ENCODE measurements at places on chromosomes 2 and 18.

DNA sequence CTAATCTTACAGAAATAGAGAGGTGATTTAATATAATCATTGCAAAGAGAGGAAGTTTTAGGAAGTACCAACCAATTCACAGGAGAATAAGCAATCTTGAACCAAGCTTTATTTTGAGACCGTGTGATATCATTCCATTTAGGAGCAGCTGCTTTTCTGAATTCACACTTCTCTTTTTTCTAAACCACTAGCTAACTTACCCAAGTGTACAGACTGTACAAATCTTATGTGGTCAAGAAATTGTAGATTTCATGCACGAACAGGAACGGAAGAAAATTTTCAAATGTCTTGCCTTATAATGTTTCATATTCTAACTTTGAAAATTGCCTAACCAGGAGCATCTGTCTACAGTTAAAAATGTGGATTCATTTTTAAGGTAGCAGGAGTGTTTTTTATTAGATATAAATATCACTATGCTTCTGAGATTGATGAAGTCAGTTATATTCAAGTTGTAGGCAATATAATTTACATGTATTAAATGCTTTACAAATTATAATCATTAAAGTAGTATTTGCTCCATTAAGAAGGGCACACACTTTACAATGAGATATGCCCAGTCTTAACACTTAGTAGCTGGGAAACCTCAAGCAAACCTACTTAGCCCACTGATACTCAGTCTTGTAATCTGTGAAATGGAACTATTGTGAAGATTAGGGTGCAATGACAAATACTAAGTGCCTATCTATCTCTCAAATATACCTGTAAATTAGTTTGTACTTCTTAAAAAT is 302.2 kb upstream of the STON1 start:
- no peak for DNase-seq

DNA sequence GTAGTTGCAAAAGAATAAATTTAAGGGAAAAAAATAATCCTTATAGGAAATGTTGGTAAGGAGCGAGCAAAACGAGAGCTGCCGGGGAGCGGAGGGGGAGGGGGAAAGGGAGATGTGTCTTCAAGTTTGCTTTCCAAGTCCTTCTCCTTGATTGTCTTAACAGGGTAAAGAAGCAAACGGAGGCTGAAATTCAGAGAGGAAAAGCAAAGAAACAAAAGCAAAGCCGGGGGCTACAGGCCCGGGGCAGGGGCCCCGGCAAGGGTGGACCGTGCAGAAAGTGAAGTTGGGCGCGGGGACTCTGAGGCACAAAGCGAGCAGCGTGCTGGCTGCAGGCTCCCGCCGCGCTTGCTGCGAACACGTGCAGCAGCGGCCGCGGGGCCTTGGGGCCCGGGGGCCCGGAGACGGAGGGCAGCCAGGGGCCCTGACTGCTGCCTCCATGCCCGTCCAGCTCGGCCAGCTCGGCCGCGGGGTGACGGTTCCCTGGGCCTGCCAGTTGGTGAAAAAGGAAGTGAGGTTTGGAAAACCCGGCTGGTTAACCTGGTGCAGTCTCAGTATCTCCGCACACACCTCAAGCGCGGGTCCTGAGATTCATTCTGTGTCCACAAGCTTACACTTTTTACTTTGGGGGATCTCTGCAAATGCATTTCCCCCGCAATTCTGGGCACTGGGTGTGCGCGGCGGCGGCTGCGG is 4.1 kb downstream of the BCL11A start:
- DNase-seq, result no peak

DNA sequence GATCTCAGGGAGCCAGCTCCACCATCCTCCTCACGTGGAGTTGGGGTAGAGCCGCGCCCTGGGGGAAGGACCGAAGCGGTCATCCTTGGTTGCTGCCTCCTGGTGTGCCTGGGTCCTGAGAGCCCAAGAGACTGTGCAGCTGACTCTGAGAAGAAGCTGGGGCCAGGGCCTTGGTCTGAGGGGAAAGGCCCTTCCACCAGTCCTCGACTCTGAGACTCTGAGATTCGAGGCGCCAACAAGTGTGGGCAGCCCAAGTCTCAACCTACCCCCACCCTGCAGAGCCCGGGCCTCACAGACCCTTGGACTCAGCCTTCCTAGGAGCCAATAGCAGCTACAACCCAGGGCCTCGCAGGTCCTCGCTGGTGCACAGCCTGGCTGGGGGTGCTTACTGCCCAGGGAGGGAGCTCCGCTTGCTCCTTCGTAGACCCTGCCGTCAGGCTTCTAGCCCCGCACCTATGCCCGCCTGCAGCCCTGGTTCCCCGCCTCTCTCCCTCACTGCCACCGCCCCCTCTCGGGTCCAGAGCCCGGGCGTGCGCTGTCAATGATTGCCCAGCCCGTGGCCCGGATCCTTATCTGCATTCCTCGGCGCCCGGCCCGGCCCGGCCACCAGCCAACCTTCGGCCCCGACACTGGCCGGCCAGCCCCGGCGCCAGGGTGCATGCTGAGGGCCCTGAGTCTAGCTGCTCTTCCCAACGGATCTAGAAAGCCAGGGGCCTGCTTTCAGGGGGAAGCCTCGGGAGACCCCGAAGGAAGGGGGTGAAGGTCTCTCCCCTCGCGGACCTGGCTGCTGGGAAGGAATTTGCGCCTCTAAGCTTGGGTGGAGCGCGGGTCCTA is 2.0 kb downstream of the IHH start:
- no peak for DNase-seq

DNA sequence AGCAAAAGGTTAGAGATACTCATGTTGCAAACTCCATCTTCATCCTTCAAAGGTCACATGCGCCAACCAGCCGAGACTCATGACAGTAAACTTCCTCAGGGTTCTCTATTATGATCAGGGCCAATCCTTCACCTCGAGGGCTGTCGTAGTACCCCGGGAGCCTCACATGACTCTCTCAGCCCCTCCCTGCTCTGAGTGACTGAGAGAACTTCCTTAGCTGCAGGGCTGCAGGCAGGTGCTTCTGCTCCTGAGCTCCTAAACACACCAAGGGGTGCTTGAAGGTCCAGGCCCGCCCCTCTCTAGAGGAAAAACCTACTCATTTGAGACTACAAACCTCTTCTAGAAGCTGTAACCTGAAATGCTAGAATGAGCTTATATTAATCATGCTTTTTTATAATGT is 48.2 kb downstream of the LONRF2 start:
- DNase-seq, result no peak
